ENCODE measurements at places on chromosomes 7 and 10.

GRCh38 chr7:117937049-117937752 lies 64.0 kb upstream of the CTTNBP2 start:
- no peak for DNase-seq

DNA sequence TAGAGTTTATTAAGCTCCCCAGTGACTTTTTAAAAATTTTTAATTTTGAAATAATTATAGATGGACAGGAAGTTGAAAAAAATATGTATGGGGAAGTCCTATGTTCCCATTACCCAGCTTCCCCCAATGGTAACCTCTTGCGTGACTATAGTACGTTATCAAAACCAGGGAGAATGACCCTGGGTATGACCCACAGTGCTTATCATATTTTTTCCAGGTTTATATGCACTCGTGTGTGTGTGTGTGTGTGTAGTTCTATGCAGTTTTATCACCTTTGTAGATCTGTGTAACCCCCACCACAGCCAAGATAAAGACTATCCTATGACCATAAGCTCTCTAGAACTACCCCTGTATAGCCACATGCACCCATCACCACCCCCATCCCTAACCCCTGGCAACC lies 72.8 kb downstream of the TBXAS1 start:
- DNase-seq = no peak

DNA sequence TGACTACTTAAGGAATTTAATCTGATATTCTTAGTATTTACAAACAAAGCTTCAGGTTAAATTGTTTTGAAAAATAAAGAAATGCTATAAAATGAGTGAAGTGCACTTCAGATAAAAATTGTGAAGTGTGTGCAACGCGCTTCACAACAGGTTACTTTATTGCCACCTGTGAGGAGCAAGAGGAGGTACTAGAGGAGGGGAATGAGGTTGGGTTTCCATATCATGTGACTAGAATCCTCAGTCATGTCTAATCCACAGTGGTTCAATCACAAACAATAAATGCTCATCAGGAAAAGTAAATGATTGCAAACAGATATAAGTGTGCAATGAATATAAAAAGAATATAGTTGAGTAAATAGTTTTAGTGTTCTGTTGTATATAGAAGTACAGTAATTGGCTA lies 34.5 kb upstream of the CD36 start:
- no peak for DNase-seq

DNA sequence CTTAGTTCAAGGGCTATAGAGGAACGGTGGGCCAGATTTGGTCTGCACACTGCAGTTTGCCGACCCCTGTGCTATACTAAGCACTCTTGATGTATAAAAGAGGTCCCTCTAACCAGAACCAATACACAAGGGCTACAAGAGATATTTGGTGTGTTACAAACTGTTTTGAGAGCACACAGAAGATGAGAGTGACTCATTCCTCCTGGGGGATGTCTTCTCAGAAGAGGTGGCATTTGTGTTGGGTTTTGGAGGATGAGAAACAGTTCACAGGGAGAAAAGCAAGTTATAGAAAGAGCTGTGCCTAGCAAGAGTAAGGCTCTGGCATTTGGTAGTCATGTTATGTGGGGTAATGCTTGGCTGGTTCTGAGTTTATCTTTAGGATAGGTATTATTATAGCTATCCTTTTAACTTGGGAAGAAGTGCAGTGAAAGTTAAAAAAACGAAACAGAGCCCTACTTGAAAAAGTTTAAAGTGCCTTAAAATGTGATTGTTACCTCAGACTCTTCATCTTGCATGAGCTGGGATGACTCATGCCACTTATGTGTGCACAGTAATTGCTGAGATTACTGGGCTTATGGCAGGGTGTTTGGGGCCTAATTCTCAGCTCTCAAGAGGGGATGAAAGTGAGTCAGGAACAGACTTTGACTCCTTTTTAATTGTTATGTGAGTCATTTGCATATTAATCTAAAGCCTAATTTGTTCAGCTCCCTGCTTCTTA lies 160.4 kb downstream of the KIF20B start:
- DNase-seq = no peak

GRCh38 chr7:131385039-131385605 lies 57.4 kb downstream of the MKLN1 start:
- no peak for DNase-seq

- no peak for DNase-seq
Observed at GRCh38 chr10:77190291-77190690, 447.3 kb downstream of the KCNMA1 start.

DNA sequence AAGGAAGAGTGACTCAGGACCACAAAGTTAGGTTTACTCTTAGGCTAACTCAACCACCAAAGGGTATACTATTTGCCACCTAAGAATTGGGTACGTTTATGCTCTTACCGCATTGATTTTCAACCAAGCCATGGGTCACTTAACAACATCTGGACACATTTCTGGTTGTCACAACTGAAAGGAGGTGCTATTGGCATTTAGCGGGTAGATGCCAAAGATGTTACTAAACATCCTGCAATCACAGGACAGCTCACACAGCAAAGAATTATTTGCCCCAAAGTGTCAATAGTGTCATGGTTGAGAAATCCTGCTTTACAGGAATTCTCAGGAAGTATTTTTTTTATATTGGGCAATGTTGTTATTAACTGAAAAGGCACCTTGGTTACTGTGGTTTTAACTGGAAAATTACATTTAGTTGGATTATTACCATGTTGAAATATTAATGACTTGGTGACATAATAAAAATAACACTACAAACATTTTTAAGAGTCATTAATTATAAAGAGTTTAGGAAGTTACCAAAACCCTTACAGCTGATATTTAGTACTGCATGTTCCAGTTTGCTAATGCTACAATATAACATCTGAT lies 185.0 kb upstream of the TMEM196 start:
- DNase-seq = no peak

DNA sequence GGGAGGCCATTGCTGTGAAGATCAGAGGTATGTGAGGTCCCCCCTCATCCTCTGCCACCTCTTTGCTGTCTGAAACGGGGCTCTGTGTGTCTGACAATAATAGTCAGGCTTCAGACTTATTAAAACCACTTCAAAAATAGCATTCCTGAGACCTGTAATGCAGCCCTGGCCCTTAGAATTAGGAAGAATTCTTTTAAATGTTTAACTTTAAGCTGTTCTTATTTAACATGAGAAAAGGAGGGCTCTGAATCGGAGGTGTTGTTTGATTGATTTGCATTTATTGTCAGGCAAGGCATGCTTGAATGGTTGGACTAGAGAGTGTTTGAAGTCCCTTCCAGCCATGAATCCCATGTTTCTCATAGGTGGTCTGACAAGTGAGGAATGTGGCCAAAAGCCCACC lies 52.5 kb downstream of the AKR1B1 start:
- DNase-seq = no peak

DNA sequence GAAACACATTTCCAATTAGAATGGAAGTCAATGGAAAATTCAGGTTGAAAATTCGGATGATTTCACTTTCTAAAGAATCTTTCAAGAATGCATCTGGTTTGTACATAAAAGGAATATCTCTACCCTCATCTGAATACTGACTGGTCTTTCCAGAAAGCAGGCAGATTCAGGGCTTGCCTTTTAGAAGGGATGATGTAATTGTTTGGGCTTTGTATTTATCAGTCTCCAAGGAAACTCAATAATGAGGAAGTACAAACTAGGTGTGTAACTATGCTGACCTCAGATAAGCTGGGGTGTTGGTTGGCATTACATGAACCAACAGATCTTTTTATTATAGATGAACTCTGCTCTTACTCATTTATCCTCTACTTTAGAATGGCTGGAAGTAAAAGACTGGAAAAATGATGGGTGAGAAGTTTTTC lies 24.1 kb downstream of the PDLIM1 start:
- no peak for DNase-seq

DNA sequence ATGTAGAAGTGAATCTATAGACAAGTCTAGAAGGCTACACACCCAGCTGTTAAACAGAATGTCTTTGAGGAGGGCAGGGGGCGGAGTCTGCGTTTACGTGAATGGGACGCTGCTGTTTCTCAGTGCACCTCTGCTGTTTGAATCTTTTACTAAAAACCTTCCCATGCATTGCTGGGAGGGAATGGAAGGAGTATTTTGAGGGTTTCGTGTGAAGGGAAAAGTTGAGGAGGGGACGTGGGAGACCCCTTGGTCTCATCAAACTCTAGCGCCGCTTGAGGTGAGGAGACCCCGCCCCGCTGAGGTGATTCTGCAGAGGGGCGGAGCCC lies 492 bp upstream of the VCL start:
- DNase-seq = no peak

GRCh38 chr10:126240483-126240882 lies 147.8 kb downstream of the ADAM12 start:
- peak; percentile 67 for DNase-seq

DNA sequence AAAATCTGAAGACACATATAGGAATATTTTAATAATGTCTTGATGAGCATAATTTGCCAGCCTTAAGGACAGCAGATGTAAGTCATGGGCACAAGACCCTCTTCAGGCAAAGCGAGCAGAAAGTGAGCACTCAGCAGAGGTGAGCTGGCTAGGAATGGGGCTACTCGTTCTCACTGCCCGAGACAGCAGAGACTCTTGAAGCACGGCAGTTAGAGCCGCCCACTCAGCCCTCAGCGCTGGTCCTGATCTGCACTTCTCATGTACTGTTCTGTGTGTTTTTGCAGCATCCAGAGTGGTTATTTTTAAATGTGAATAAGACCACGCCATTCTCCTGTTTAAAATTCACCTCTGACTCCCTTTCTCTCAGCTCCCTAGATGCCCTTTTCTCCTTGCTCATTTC lies 65.3 kb downstream of the GFRA1 start:
- DNase-seq = no peak

DNA sequence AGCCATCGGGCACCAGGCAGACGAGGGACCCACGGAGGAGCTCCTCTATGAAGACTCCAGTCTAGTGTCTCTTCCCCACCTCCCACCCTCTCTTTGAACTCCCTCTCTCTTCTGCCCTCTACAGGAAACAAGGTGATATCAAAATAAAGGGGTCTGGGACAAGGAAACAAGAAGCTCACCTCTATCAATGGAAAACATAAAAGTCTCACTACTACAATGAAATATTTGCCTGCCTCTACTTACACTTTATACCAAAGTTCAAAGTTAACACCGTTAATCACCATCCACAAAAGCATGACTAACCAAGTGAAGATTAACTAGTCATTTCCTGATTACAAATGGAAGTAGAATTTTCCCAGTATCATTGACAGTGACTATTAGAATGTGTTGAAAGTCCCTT lies 82.2 kb downstream of the PARD3 start:
- DNase-seq = peak; percentile 5

GRCh38 chr10:97083228-97083829 lies 102.4 kb downstream of the SLIT1 start:
- DNase-seq = no peak

- no peak for DNase-seq
Observed at GRCh38 chr7:132592231-132592920, 16.1 kb upstream of the PLXNA4 start.

GRCh38 chr7:74029089-74029785 lies 1.3 kb downstream of the ELN start:
- DNase-seq = no peak

GRCh38 chr10:96548589-96548988 lies 34.9 kb upstream of the TLL2 start:
- DNase-seq = peak; percentile 45

DNA sequence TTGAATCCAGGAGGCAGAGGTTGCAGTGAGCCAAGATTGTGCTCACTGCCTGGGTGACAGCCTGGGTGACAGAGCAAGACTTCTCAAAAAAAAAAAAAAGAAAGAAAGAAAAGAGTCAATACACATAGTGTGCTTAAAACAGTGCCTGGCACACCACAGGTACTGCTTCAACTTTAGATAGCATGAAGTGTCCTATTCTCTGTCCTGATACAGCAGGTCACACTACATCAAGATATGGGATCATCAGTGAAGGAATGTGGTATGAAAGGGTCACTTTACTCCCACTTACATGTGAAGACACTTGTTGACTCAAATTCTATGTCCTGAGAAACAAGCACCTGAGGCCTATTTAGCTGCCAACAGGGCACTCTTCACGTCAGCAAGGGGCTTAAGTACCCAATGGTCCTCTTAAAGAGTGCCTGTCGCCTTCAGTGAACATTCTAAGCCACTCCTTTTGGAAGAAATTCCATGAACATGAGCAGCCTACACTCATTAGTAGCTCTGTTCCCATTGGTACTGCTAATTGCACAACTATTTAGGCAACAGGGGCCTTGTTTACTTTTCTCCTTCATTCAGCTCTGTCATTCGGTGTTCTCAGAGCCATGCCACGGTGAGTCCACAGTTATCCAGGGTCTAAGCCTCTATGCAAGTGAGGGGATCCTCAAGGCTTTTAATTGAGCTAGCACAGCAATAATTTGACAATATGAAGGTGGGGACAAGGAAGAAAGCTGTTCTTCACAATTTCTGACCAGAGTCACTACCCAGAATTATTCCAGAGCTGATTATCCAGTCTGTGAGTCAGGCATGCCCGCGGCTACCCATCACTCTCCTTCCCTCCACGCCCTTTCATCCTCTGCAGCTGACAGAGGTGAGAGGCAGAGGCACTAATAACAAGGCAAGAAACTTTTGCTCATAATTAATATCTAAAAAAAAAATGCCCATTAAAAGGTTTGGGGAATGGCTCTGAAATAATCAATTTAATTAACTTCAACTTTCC lies 56.6 kb upstream of the PTN start:
- DNase-seq = no peak

DNA sequence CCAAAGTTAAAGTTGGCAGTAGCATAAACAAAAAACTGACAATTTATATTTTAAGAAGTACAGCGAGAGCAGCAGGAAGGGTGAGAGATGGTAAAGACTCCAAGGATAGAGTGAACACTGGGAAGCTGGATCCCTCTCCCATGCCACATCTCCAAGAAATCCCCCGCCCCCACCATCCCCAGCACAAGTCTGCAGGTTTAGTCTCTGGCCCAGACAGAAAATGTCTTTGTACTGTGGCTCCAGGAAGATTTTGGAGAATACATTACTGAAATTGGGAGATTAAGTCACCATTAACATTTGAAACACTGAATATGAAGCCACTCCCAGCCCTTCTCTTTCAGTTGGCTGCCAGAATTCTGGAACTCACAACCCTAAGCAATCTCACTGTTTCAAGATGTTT lies 140.3 kb downstream of the MACC1 start:
- no peak for DNase-seq

DNA sequence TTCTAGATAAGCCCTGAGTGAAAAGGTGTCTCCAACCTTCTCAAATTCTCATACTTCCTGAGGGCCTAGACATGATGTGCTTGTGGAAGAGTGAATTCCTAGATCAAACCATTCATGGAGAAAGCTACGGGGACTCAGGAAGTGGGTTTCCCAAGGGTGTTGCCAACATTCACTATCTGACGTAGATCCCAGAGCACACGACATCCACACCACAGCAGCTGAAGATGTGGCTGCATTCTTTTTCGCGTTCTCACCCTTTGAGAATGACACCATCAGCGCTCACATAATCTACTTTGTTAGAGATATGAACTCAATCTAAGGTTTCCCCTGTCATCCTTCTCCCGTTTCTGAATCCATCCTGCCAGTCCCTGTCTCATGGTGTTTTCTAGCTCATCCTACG lies 290.8 kb downstream of the DNAJB6 start:
- DNase-seq = no peak

GRCh38 chr7:100603726-100604027 lies 1.5 kb downstream of the PCOLCE start:
- DNase-seq = no peak
